ENCODE measurements at places on chromosomes 7 and 10.

DNA sequence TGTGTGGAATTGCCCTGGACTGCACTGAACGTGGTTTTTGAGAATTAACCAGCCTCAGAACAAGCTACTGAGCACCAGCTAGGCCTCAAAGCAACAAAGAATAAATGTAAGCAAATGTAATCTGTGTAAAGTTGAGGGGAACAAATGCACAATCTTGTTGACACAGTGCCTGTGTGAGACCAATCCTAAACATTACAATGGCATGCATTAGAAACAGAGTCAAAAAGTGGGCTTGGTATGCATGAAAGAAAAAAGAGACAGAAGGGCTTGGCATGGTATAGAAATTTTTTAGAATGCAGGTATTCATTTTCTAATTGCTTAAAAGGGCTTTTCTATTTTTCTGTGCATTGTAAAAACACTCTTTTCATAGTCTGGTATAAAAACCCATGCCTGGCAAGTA lies 224.3 kb downstream of the POU6F2 start:
- DNase-seq, result no peak

GRCh38 chr10:73910764-73911552 lies at the start of gene PLAU:
TSS of gene PLAU (plus strand) at chr10:73911132. CDS start at chr10:73911556, 424 bp downstream.
- DNase-seq, result peak; percentile 19

DNA sequence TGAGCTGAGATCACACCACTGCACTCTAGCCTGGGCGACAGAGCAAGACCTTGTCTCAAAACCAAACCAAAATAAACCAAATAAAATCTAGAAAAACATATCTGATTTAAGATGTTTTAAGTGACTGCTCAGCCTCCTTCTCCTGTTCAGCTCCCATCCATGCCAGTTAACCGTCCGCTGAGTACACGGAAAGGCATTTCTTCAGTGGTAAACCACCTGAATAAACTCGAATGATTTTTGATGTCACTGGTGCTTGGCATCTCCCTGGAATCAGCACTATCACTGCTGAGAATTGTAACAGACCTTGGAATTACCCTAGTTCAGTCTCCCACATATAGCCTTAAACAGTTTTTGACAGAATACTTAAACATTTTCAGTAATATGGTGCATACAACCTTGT lies 24.1 kb upstream of the NRCAM start:
- no peak for DNase-seq

DNA sequence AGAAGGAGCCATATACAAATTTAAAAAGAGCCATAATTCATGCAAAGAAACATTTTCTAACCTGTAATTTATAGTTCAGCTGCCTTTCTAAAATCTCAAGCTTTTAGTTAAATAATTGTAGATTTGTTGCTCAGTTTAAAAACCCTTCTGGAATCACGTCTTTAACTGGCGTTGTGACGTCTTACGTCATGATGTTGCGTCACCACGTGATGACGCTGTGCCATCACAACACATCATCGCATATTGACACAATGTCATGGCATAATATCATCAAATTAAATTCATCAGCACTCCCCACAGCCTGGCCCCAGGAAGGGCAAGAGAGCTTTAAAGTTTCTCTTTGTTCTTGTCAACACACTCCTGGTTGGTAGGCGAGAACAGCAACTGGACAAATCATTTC lies 194.8 kb downstream of the GRM8 start:
- no peak for DNase-seq

GRCh38 chr10:6346631-6347030 lies 143.9 kb downstream of the PFKFB3 start:
- no peak for DNase-seq

- DNase-seq, result no peak
Observed at GRCh38 chr10:16612115-16612980, 90.7 kb upstream of the C1QL3 start.

DNA sequence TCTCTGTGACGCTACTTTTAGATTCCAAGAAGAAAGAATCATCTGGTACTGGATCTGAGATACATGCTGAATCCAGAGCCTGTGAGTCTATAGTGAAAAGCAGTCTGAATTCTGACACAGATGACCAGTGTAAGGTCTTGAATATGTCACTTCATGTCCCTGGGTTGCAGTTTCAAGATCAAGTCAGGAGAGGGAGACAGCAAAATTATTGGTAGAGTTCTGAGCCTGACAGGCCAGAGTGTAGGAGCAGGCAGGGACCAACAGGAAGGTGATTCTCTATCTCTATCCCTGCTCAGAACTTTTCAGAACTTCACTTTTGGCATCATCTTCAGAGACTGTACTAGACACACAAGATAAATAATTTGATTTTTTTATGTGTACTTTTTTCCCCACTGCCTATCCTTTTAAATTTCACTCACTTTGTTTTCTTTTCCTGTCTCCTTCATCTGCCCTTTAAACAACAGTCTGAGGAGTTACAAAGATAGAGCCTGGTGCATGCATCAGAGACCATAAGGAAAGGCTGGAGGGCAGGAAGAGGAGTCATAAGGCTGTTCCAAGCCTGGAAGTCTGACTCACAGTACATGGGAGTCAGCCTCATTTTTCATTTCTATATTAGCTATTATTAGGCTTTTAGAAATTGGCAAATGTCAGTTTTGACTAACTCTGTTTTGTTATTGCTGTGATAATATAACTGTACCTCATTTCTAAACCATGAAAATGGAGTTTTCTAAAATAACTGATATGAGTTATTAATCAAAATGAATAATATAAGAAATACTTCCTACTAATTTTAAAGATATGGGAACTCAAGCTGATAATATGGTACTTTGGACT lies 120.2 kb upstream of the TMEM229A start:
- no peak for DNase-seq

DNA sequence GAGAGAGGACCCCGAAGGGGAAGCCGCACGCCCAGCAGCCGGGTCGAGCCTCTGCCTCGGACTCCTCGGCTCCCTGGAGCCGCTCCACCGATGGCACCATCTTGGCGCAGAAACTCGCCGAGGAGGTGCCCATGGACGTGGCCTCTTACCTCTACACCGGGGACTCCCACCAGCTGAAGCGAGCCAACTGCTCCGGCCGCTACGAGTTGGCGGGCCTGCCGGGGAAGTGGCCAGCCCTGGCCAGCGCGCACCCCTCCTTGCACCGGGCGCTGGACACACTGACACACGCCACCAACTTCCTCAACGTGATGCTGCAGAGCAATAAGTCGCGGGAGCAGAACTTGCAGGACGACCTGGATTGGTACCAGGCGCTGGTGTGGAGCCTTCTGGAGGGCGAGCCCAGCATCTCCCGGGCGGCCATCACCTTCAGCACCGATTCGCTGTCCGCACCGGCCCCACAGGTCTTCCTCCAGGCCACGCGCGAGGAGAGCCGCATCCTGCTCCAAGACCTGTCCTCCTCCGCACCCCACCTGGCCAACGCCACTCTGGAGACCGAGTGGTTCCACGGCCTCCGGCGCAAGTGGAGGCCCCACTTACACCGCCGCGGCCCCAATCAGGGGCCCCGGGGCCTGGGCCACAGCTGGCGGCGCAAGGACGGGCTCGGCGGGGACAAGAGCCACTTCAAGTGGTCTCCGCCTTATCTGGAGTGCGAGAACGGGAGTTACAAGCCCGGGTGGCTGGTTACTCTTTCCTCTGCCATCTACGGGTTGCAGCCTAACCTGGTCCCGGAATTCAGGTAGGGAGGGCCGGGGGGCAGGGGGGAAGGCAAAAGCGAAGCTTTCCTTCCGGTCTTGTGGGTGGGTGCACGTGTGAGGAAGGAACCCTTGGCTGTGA lies 973 bp downstream of the GPR158 start:
- no peak for DNase-seq

DNA sequence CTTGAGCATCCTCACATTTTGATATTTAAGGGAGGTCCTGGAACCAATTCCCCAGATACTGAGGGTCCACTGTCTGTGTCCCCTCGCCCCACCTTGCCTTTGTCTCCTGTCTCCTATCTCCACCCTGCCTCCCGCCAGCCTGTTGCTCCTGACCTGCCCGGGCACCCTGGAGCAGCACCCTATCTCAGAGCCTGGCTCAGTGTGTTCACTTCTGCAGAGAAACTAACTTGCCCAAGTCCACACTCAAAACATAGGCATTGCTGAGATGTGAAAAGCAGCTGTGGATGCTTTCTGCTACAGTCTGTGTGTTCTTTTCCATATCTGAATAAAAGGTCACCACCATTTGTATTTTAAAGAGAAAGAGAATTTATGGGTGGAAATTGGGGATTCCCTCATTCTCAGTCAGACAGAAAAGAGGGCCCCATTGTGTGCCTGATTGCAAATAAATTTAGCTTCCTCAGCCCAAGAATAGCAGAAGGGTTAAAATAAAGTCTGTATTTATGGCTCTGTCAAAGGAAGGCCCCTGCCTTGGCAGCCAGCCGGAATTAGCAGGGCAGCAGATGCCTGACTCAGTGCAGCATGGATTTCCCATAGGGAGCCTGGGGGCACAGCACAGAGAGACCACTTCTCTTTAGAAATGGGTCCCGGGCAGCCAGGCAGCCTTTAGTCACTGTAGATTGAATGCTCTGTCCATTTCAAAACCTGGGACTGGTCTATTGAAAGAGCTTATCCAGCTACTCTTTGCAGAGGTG lies 161.3 kb downstream of the EGFR start:
- no peak for DNase-seq

GRCh38 chr10:131816157-131816775 lies 84.5 kb upstream of the PPP2R2D start:
- DNase-seq, result no peak

DNA sequence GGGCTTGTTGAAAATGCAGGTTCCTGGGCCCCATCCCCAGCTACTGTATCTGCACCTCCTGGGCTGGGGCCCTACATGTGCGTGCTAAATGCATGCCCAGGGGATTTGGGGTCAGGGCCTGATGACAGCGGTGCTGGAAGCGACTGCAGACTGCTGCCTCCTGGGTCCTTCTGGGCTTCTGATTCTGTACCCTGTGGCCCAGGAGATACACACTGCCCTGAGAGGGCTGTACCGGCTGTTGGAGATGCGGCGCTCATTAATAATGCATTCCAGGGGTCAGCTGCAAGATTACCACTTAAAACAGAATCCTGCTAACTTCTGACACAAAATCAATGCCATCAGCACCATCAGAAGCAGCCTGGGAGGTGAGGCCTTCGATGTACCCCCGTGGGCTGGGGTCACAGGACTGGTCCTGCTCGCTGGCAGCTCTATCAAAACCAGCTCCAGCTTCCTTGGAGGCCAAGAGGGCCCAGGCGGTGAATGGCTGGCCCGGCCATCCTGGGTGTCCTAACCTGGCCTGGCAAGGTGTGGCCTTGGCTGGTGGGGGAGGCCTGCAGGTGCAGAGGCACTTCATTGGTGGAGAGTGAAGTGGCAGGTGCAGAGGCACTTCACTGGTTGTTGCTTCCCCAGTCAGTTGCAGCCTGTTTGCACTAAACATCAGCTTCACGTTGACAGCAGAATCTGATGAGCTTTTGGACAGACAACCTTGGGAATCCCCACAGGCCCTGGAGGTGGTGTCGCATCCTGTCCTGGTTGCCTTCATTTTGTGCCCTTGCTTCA lies 79.2 kb downstream of the GLRX3 start:
- no peak for DNase-seq

- DNase-seq, result no peak
Observed at GRCh38 chr10:113442336-113442735, 110.5 kb upstream of the HABP2 start.

DNA sequence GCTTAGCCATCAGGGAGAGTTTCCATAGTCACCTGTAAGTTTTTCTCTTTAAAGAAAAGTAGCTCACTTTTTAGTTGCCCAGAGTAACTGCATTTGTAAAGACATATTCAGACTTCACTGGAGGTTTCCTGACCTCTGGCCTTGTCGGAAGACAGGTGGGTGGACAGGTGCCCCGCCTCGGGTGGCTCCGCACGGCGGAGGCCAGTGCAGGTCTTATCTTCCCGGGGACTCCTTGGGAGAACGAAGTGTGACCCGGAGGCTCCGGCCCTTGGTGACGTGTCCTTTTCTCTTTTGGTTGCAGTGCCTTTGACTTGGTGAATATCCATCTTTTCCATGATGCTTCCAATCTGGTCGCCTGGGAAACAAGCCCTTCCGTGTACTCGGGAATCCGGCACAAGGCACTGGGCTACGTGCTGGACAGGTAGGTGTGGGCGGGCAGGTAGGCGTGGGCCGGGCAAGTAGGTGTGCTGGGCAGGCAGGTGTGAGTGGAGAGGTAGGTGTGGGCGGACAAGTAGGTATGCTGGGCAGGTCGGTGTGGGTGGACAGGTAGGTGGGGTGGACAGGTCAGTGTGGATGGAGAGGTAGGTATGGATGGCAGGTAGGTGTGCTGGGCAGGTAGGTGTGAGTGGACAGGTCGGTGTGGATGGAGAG lies 75.8 kb downstream of the NKX6-2 start:
- DNase-seq, result no peak

DNA sequence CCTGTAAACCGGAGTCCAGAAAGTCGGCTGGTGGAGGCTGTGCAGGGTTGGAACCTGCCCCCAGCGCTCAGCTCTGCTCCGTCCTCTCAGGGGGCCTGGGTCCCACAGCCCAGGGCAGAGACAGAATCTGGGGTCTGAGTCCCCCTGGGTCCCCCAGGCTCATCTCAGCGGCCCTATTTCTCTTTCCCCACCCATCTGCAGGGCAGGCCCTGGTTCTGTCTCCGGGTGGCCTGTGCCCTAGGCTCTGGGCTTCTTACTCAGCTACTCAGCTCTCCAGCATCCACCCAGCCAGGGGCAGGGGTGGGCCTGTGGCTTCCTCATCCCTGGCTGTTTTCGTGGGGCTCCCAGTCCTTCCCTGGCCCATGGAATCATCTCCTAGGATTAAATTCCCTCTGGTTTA lies 183.4 kb downstream of the ADARB2 start:
- no peak for DNase-seq

DNA sequence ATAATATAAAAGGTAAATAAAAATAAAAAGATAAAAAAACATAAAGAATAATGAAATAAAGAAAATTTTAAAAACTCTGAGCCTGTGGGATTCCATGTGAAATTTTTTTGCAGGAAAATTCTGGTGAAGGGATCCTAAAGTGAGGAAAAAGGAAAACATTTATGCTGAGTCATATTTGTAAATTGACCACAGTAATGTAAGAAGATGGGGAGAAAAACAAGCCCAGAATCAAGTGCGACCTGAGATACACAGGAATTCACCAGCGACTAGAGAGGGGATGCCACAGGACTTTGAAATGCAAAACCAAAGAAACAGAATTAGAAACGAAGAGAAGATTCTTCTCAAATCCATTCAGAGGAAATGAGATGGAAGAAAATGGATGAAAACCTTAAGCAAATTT lies 133.8 kb upstream of the PFKP start:
- DNase-seq, result no peak

- DNase-seq, result no peak
Observed at GRCh38 chr10:58734116-58734515, 221.4 kb downstream of the BICC1 start.

DNA sequence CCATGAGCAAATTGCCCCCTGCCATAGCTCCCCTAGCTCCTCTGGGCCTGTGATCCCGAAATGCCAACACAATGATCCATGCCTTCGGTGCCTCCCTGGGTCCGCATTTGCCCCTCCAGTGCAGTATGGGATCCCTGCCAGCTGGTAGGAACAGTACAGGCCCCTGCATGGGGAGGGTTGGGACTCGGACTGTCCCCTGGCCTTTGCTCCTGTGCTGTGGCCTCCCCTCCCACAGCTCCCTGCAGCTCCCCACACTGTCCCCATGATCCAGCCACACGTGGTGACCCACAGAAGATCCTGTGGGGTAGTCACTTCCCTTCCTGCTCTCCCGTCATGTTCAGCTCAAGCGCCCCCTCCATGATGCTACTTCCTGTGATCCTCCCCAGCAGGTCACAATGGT lies 140.3 kb downstream of the MAPK8 start:
- DNase-seq, result no peak

All from stimulated activated CD8-positive, alpha-beta memory T cell treated with anti-CD3 and anti-CD28 coated beads, Interleukin-12 subunit alpha, Interleukin-12 subunit beta, amount 100 ng/mL, for 4 hours (primary cell).